ENCODE measurements at places on chromosomes 1 and 21.

DNA sequence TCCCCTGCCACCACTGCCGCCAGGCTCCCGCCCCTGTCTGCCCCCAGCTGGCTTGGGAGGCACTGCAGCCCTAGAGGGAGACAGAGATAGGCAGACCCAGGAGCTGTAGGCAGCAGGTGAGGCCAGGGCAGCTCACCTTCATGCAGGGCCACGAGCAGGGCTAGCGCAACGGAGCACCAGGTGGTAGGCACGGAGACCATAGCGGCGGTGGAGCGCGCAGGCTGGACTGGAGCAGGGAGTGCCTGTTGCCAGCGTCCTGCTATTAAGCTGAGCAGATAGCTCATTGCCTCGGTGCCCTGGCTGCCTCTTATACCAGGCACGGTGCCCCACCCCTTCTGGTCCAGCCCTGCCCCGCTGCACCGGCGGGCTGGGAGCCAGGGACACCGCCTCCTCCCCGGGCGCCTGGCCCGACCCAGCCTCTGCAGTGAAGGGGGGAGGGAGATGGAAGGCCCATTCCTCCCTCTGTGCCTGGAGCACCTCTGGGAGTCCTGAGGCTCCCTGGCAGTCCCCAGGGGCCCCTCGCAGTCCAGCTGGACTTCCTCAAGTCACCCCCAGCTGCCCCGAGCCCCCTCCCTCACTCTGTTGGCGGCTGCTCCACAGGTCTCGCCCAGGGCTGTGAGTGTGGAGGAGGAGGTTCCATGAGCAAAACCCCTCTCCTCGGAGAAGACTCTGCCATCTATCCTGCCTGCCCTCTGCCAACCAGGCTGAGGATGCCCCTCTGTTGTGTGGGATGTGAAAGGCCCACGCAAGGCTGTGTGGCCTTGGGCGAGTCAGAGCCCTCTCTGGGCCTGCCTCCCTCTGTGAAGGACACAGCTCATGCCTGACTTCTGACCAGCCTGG is at the start of gene EDN2:
Gene EDN2, minus strand, starts transcription at position 282 of the 840 bp plus-strand sequence. Its CDS starts 82 bp downstream, at position 200.
- no peak for DNase-seq

DNA sequence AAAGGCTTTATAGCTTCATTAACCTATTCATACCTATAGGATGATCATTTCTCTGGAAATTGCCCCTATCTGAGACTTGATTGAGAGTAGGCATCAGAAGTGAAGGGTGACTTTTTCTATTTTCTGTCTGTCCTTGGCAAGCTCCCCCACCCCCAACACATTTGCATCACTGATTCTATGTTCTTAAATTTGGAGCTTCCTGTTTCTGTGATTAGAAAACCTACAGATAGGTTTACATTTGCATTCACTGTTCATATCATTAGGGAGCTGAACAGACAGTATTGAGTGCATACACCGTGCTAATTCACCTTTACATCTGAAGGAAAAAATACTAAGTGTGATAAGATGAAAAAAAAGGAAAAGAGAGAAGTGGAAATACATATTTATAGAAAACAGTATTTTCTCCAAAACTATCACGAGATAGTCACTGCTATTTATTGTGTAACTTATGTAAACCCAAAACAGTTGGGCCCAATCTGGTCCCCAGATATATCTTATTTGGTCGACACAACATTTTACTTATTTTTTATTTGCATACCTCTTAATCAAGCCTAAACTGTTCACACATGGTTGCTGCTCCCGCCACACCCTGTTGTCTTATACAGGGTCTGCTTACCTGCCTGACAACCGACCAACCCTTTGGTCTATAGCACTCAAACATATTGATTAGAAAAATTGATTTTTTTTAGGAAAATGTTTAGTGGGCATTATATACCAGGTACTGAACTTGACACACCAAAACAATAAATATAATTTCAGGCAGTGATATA is 218.8 kb downstream of the NTNG1 start:
- no peak for DNase-seq

DNA sequence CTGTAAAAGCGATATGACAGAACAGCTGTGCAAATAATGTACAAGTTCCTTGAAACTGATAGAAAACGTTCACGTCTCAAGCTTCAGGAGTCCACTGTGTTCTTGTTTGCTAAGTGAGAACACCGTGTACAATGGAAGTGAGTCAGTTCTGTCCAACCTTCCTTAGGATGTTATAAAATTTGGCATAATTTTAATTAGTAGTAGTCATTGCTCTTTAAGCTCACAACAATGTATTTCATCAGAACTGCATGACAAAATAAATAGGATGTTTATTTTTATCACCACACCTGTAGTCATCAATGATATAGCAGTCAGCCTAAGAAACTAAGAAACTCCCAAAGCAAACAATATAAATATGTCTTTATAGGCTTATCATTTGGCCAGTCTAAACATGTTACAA is 53.0 kb downstream of the RGS2 start:
- no peak for DNase-seq

DNA sequence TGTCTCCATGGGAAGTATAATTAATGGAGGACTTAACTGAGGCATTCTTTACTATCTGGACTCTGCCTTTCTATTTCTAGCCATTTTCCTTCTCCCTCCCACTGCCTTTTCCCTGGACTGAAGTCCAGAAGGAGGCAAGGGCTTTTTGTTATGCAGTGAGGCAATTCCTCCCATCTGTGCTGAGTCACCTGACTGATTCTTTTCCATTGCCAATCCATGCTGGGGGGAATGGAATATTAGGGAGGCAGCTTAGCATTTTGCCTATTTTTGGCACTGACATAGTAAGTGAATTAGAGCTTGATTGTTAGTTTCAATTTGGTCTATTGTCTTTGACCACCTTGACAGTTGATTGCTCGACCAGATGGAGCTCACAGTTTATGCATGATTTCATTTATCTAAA is 1000.6 kb upstream of the PRMT6 start:
- no peak for DNase-seq

DNA sequence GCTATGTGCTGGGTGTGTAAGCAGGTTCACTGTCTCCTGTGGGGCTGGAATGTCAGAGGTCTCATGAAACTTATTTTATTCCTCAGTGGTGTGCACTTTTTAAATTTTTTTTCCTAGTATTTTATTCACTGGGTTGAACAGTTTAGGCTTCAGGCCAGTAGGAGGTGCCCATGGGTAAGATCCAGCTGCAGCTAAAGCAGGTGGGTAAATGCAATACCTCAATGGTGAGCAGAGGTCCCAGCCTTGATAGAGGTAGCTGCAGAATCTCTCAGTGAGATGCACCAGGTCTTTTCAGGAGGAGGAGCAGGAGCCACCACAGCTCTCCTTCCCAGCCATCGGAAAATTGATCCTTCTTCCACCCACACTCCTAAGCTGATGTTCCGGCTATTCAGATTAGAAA is 12.6 kb upstream of the OR6N2 start:
- DNase-seq: no peak

- no peak for DNase-seq
Observed at GRCh38 chr21:17925899-17926298, 106.7 kb upstream of the C21orf91 start.

DNA sequence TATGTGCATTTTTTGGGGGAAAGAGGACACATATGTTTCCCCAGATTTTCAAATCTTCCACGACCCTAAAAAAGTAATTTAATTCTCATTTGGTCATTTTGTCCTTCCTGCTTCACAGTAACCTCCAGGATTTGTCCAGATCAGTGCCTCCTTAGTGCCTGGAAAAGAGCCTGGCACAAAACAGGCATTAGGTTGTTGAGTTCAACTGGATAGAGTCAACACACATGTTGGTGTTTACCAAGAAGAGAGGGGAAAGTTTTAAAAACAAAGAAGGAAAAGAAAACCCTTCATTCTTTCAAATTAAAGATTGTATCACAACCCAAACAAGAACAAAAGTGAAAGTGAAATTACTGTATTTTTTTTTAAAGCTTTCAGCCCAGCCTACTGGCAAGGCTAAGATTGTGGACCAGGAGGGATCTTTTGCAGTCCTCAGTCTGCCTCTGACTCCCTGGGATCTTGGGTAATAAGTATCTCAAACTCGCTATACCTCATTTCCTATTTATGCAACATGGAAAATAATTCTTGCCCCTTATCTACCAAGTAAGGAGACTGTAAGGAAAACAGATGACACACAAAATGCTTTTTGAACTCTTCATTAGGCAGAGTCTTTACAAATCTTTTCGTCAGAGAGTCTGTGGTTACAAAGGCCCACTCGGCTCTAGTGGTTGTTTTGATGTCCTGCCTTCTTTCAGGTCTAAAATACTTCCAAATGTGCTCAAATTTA is 57.8 kb downstream of the ZNF281 start:
- DNase-seq: peak; percentile 25

DNA sequence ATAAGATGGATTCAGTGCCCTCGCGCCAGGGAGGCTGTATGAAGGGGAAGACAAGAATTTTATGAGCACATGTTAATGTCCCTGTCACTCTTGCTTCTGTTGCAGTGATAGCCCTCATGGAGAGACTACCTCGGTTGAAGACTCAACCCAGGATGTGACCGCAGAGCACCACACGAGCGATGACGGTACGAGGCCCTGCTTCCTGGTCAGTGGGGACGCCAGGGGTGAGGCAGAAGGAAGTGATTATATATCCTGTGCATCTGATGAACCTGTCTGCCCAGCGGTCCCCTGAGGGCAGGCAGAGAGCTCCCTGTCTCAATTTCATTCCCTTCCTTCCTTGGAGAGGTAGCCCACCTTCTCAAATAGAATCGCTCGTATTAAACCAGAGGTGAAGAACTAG is 20.0 kb upstream of the IKBKE start:
- DNase-seq: no peak

DNA sequence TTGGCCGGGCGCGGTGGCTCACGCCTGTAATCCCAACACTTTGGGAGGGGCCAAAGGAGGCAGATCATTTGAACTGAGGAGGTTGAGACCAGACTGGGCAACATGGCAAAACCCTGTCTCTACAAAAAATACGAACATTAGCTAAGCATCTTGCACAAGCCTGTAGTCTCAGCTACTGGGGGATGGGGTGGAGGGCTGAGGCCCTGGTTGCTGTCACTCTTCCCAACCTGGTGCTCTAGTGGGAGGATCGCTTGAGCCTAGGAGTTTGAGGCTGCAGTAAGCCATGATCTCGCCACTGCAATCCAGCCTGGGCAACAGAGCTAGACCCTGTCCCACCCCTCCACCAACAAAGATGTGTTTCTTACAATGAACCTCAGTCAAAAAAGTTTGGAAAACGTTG is 2.8 kb downstream of the PHGDH start:
- DNase-seq: no peak

DNA sequence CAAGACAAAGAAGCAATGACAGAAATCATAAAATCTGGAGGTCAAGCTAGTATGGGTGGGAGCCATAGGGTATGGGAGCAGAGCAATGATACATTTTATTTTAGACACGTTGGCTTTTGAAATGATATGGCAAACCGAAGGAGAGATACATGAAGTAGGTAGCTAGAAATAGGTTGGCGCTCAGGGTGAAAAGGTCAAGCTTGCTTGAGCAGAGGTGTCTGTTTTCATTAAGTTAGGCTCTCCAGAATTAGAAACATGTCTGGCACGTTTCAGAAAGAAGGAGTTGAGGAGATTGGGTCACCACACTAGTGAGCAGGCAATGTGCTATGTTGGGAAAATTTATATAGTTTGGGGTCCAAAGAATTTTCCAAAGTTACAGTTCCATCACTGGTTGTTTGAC is 151.4 kb downstream of the AMY1C start:
- no peak for DNase-seq

GRCh38 chr1:32031578-32032274 is 18.1 kb downstream of the KHDRBS1 start:
- DNase-seq: peak; percentile 51

DNA sequence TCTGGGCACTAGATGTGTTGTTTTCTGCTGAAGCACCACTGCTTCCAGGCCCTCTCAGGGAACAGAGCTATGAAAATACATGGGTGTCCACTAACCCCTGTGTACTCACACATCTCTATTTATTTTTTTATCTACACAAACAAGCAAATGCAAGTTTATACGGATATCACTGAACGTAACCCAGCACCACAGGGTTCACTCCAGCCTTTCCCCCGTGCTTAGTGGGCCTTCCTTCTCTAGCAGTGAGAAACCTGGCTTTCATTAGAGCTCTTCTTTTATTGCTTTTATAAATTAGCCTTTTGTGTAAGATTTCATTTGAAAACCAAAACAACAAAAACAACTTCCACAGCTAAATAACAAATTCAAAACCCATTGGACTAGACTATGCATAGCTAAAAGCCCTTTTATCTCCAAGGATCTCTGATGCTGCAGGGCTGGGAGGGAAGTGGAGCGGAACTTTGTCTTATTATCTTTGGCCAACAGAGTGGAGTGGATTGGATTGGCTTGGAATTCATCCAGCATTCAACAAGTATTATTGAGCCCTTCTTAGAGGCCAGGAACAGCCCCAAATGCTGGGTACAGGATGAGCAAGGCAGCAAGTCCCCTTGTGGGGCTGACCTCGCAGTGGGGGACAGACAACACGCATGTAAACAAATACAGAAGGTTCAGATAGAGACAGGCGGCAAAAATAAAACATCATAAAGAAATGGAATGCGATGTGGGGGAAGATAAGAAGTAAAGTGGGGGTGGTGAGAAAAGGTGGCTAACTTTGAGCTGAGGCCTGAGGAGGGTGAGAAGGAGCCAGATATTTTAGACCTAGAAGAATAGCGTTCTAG is 371.8 kb upstream of the POU3F1 start:
- DNase-seq: no peak

DNA sequence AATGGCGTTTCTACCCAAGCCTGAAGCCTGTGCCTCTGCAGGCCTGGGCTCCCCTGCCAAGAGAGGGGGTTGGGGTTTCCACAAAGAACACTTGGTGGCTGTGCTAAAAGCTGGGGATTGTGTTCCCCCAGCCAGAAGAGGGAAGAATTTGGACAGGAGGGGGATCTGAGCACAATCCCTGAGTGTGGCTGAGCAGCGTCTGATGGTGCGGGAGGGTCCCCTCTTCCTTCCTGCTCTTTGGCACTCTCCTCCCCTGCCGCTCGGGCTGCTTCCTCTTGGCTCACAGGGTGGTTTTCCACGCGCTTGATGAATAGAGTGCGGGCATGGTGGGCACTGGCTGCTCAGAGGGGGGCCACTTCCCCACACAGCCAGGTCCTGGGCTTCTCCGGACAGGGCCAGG is 3.7 kb downstream of the GPR37L1 start:
- no peak for DNase-seq

Data from HTR-8/SVneo (cell line).